ENCODE measurements at places on chromosomes 6 and 20.
A peak's percentile ranks its signal among the peaks of the same experiment; 100 is the strongest.

DNA sequence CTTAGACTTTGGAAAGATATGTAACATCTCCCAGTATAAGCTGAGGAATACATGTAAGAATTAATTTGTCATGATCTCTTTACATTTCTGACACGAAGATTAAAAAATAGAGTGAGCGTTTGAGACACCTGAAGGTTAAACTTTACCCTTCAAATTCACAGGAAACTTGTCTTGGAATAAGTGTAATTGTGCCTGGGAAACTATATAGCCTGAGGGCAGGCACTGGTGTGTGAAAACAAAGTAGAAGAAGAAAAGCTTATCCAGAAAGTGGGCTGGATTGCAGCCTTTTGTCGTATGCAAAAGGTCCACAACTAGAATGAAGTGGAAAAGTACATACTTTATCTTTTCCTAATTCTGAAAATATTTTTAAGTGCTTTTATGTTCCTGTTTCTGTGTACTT lies 275.7 kb upstream of the TCF21 start:
- DNase-seq, result no peak

GRCh38 chr6:19719691-19720128 lies 117.5 kb upstream of the ID4 start:
- peak; percentile 59 for DNase-seq

GRCh38 chr6:137357263-137357947 lies 136.8 kb downstream of the OLIG3 start:
- no peak for DNase-seq

DNA sequence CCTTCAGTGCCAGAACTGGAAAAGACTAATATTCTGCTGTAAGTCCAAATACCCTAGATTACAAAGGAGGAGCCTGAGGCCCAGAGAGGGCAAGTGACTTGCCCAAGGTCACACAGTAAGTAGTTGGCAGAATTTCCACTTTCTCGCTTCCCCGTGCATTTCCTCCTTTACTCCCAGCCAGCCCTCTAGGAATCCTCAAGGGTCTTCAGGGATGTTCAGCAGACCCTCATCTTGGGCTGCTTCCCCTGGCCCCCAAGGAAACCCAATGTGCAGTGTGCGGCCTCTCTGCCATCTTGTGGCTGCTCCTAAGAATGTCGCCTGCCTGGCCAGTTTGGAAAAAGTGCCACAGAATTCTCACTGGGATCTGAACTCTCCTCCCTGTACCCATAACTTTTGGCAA lies 217.7 kb upstream of the LRFN2 start:
- DNase-seq, result no peak

DNA sequence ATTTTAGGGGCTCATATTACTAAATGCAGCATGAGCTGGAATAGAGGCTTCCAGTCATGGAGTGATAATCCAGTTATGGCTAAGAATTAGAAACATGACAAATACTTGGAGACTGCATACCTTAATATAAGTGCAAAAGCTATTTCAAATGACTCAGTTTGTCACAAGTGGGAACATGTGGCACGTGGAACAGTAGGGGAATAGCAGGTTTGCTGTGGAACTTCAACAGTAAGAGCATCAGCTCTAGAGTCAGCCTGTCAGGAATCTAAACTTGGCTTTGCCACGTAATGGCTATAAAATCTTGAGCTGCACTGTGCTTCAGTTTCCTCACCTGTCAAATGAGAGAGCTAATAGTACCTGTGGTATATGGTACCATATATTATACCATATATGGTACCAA lies 62.1 kb downstream of the HTR1B start:
- no peak for DNase-seq

GRCh38 chr6:129648819-129649491 lies 61.0 kb downstream of the ARHGAP18 start:
- no peak for DNase-seq

GRCh38 chr6:152736687-152737273 lies 13.8 kb upstream of the VIP start:
- no peak for DNase-seq

DNA sequence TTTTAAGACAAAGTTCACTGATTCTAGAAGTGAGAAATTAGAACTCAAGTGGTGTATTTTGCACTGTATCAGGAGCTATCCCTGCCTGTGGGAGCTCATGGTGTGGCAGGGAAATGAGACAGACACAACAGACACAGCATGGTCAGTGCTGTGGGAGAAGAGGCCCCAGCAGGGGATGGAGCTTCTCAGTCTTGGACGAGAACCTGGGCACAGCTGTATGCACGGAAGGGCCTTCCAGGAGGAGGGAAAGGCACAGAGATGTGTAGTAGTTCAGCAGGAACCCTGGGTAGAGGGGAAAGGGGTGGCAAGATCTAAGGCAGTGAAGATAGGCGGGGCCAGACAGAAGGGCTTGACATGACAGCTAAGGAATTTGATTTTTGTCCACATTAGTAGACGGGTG lies 48.8 kb upstream of the KIF25 start:
- DNase-seq, result no peak

DNA sequence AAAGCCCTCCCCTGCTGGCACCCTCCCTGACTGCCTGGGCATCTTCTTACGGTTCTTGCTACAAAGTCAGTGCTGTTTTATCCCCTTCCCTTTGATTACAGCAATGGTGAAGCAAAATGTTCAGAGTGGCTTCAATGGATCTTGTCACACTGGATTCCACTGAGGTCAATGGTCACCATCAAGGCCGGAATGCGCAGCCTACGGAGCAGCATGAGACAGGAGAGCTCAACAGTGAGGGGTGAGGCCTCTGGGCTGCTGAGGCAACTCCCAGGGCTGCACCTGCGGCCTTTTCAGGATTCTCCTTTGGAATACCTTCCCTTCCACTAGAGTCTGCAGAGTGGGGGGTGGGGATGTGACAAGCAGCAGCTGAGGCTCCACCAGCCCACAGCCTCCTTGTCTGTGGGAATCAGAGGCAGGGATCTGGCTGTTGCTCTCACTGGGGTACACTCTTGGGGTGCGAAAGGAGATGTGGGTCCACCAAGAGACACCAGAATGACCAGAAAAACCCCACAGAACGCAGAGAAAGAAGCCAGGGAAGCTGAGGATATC lies 40.4 kb upstream of the EMILIN3 start:
- no peak for DNase-seq

DNA sequence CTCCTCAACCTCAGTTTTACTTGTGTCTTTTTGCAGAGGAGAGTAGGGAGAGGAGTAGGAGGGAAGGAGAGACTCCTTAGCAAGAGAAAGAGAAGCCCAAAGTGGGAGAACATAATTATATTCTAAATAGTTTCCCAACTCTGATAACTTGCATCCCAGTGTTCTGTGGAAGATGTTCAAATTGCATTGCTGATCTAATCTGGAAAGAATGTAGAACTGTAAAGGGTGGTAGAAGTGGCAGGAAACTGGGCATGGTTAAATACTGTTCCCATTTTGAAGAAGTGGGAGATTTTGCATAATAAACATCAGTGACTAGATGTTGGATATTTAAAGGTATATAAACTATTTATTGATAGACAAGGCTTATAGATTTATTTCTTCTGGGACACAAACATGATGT lies 42.6 kb upstream of the HMGN3 start:
- DNase-seq, result peak; percentile 3

GRCh38 chr20:13231031-13231752 lies 10.1 kb downstream of the ISM1 start:
- peak; percentile 75 for DNase-seq

- DNase-seq, result no peak
These were observed 59.0 kb downstream of the MDGA1 start for GRCh38 chr6:37638414-37639341.

- DNase-seq, result no peak
These were observed 996 bp upstream of the SEC23B start for GRCh38 chr20:18506744-18507143.

- peak; percentile 62 for DNase-seq
These were observed 33.6 kb upstream of the BTN3A2 start for GRCh38 chr6:26331218-26332073.

GRCh38 chr6:85114581-85114935 lies 335.3 kb upstream of the NT5E start:
- peak; percentile 52 for DNase-seq

DNA sequence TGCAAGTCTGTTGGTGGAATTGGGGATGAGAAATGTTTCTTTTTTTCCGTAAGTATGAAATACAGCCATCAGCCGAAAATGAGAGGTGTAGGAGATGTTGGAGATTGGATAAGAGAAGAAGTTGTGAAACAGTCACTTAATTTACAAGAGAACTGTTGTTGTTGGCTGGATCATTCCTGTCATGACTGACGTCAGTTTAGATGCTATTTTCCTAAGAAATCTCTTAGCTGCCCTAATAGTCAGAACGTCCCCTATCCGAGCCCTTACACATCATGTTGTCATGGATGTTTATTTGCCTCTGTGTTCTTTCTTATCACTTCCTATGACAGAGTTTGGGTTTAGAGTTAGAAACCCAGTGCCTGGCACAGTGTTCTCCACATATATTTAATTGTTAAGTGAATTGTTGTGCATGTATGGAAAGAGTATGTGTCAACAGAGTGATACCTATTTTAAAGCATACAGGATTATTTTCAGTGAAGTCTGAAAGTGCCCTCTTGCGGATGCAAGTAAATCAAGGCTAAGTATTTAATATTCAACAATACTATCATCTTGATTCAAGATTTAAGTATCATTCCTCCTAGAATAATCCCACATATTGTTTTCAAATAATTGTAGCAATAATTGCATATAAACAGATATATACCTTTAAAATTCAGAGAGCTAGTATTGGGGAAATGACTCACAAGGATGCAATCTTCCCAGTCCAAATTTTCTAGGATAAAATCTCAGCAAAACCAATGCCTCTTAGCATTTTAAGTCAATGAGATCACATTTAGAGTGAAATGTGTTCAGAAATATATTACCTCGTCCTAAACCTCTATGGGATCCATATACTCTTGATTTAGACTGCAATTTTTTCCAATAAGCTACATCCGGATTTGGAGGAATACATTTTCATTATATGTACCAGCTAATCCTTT lies 309.9 kb upstream of the NOX3 start:
- DNase-seq, result peak; percentile 64

DNA sequence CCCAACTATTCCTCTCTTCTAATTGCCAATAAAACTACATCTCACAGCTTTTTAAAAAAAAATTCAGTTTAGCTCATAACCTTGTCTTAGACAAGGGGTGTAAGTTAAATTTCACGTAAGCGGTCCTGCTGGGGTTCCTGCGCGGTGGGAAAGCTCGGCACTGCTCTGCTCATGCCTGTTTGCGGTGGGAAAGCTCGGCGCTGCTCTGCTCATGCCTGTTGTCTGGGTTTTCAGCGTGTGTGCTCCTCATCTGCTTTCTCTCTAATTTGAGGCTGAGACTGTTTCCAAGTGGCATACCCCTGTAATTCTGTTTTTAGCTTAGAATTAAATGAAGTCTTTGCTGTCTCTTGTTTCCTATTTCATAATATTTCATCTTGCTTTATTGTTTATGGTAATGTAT lies 18.6 kb downstream of the ARID1B start:
- no peak for DNase-seq

GRCh38 chr20:41748051-41748450 lies 129.9 kb upstream of the CHD6 start:
- no peak for DNase-seq

- no peak for DNase-seq
These were observed 72.3 kb downstream of the ZHX3 start for GRCh38 chr20:41245086-41245707.

- peak; percentile 31 for DNase-seq
These were observed 20.4 kb downstream of the HLA-G start for GRCh38 chr6:29847871-29848630.

DNA sequence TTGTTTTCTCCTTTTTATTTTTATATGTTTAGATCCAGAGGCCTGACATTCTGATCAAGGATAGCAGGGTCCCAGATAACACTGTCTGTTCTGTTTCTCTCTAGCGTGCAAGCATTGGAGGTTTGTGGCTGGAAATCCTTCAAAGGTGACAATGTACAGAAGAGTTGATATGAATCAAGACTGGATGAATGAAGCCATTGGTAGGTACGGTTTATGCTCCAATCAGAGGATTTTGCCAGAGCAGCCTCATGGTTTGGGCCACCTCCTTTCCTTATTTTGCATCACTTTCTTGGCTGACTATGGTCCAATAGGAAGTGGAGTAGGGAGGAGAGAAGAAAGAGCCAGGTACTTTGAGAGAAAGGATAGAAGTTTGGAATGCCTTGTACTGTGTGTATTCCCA lies 484.8 kb upstream of the JAG1 start:
- no peak for DNase-seq

GRCh38 chr6:47859175-47859574 lies 77.3 kb downstream of the OPN5 start:
- DNase-seq, result no peak

DNA sequence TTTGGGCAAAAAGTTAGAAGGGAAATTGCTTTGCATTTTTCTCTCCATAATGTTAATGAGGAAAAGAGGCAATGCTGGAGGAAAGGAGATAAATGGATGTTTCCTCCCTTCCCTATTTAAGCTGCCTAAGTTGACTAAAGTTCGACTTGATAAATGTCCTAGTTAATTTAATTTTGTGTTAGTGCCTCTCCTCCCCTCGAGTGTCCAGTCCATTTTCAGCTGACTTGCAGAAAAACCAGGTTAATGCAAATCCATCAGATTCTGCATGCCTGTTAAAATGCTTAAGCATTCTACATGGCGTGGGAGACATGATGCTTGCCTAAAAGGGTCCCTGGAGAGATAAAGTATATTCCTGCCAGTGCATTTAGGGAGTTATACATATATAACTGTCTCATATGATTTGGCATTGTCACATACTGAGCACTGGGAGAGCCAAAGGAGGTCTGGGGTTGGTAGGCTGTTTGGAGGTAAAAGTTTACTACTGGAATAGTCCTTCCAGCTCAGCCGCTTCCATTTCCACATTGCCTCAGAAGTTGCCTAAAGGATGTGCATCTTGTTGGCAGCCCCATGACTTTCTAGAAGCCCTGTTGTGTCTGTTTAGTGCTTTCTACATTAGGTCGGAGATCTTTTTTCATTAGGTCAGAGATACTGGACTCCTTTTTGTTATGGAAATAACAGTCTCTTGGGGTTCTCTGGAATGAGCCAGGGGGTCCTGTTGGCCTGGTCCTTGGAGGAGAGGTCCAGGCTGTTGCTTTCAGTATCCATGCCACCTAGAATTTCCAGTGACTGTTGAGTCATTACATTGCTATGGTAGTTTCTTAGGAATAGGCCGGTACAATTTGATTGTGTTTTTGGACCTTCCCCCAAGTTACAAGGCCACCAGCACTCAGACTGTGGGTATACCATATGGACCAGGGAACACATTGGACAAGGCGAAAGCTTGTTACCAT lies 30.4 kb downstream of the JARID2 start:
- no peak for DNase-seq

DNA sequence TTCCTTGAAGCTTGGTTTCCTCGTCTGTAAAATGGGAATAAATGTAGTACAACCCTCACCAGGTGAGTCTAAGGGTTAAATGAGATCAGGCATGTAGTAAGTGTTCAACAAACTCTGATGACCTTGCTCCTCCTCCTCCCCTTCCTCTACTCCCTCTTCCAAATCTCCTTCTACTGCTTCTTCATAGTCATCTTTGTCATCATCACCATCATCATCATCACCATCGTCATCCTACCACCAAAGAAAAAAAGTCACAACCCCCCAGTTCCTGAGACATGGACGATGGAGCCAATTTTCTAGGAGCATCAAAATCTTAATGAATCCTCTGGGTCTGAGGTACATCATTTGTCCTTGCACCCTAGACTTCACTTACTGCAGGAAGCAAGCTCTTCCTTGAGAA lies 240.0 kb downstream of the ANKRD60 start:
- no peak for DNase-seq

Measured in fibroblast of skin of right quadriceps (primary cell).